GM23338 (cell line): ENCODE measurements at places on chromosomes 12 and 14.

- DNase-seq: no peak
These were observed 114.4 kb downstream of the PRICKLE1 start for GRCh38 chr12:42475106-42475505.

DNA sequence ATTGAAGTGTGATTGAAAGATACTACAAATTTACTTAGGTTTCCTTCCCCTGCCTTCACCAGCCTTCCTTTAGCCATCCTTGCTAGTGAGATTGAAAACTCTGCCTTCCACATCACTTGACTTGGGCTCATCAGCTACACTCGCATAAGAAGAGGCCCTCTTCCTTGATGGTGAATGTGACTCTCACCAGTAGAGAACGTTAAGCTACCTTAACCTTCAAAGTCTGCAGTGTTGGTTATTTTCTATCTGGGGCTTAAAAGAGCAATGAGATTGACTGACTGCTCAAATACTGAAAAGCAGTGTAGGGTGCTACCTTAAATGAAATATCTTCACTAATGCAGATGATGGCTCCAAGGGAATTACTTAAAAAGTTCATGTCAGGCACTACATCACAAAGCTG, 271.8 kb downstream of the EGLN3 start:
- no peak for DNase-seq

GRCh38 chr14:90811641-90812040, 4.6 kb downstream of the TTC7B start:
- no peak for DNase-seq

DNA sequence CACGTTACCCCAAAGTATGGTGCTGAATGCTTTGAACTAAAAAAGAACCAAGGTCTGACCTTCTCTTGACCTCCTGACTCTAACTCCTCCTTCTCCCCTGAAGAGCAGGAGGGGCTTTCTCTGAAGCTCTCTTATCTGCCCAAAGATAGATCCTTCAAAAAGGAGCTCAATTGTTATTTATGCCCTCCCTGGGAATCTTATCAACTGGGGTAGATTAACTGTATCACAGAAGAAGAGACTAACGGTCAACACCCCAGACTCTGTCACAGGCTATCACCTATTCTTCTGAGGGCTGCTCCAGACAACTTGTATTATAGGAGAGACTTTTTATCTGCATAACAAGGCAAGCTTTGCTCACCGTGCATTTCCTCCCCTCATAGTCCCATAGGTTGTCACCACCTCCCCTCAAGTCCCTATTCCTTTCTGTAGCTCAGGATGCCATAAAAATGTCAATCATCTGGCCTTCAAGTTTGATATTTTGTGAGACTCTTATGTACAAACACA, 86.6 kb downstream of the PAPLN start:
- DNase-seq: no peak

DNA sequence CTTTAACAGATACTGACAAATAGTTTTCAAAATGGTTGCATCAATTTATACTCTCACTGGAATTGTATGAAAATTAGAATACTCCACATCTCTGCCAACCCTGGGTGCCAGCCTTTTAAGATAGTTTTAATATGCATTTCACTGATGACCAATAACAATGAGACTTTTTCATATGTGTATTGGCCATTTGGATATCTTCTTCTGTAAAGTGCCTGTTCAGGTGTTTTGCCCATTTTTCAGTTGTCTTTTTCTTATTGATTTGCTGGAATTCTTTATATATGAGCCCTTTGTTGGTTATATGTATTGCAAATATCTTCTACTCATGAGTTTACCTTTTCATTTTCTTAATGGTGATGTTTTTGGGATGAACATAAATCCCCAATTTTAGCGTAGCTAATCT, 16.7 kb upstream of the RNU6-7 start:
- DNase-seq: no peak

DNA sequence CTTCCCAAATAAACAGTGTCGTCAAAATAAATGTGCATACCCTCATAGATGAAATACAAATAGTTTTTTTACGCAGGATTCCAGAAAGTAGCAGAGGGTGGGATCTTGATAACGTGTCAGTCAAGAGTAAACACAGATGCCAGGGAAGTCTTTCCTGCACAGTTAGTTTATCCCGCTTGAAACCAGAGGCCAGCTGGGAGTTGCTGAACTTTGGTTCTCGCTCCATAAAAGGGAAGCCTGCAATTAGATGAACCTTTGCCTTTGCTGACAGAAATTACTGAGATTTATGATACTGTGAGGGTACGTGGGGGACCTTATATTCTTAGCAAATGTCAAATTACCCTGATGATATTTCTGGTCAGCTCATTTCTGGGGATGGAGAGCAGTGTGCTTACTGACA, 18.9 kb downstream of the FAR2 start:
- no peak for DNase-seq
